Activated naive CD8-positive, alpha-beta T cell treated with anti-CD3 and anti-CD28 coated beads, Interleukin-2, amount 50 U/mL, for 16 hours (primary cell): ENCODE measurements at places on chromosomes 12 and 14.

GRCh38 chr14:88346048-88346639, 23.1 kb upstream of the KCNK10 start:
- no peak for DNase-seq

- no peak for DNase-seq
These were observed 30.5 kb downstream of the ALX1 start for GRCh38 chr12:85310456-85311076.

DNA sequence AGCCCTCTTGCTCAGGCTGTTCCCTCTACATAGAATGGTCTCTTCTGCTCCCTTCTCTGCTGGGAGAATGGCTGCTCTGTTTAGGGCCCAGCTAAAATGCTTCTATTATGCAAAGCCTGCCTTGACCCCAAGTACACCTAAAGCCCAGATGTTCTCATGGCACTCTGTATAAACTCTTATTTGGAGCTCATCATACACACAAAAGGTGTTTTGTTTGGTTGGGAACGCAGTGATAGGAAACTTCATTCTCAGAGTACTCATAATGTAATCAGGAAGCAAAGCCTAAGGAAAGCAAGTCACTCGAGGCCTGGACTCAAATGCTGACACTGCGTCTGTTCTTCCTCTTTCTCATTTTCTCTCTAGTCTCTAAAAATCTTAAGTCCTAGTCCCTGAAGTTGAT, 38.2 kb upstream of the SYCP3 start:
- no peak for DNase-seq

GRCh38 chr14:72892879-72893635, 844 bp downstream of the DPF3 start:
- DNase-seq: peak; percentile 5

GRCh38 chr12:57764662-57765002, 2.2 kb downstream of the CYP27B1 start:
- no peak for DNase-seq

DNA sequence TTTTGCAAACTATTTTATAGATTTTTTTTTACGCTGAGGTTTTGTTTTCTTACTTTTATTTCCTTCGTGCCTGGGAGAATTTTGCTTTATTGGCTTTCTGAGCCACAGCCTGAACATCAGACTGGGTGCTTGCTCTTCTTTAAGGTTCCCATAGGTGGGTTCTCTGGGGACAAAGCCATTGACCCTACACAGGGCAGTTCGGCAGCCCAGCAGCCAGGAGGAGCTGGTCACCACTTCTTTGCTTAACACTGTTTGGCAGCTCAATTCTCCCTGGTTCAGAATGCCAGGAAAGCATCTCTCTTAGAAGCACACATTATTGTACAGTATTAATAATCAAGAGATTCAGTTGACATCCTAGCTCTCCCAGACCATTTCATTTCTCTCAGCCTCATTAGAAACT, 140.8 kb upstream of the NEDD1 start:
- DNase-seq: no peak

GRCh38 chr14:34363733-34364134, 98.3 kb downstream of the SPTSSA start:
- no peak for DNase-seq

- no peak for DNase-seq
These were observed 3.5 kb upstream of the BDKRB1 start for GRCh38 chr14:96252323-96252998.

GRCh38 chr12:120287491-120287890, 4.2 kb downstream of the RNU4-2 start:
- DNase-seq: no peak

DNA sequence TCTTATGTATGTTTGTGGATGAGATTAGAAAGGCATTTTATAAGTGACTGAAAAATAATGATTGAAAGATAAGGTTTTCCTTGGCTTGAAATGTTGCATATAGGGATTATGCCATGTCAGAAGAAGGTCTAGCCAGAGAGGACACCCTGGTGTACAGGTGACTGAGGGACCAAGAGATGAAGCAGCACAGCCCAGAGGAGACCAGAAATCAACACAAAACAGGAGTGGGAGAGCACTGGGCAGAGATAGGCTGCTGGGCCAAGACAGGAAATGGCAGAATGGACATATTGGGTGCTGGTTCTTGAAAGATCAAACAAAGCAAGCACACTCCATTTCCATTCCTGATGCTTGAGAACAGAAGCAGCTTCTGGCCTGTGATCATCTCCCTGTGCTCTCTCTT, 24.4 kb upstream of the FRMD6 start:
- DNase-seq: no peak

GRCh38 chr12:104790296-104791125, 167.6 kb downstream of the SLC41A2 start:
- DNase-seq: no peak

DNA sequence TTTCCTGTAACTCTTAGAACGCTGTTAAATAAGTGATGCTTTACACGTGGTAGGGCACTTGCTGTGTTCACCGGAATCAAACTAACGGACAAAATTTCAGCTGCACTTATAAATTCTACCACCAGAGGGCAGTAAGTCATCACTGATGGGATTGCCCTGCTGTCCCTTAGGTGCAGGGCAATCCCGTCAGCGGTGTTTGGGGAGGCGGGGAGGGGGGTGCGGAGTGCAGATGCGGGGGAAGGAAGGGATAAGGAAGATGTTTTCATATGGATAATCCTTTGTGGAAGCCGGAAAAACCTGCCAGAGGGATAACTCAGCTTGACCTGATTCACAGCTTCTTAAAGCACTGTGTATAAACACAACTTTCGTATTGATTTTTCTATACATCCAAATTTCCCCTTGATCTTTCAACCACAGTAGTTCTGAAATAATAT, 21.7 kb upstream of the SLC10A1 start:
- peak; percentile 22 for DNase-seq

DNA sequence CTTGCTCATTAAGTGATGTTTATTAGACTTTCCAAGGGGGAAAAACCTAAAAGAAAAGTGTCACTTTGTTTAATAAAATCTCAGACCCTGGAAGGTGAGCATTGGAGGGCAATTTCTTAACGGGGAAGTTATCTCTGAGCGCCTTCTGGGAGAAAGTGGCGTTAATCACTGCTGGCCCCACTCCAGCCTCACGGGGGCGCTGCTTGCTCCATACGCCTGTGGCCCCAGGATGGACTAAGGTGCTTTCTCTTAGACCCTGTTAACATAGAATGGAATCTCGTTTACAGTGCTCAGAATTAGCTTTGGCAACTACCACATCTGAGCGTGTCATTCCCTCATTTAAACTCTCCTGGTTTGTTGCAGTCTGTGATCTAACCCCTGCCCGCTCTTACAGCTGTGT, 16.4 kb upstream of the PRIMA1 start:
- no peak for DNase-seq

- no peak for DNase-seq
These were observed 233.7 kb downstream of the MON2 start for GRCh38 chr12:62700091-62700880.

DNA sequence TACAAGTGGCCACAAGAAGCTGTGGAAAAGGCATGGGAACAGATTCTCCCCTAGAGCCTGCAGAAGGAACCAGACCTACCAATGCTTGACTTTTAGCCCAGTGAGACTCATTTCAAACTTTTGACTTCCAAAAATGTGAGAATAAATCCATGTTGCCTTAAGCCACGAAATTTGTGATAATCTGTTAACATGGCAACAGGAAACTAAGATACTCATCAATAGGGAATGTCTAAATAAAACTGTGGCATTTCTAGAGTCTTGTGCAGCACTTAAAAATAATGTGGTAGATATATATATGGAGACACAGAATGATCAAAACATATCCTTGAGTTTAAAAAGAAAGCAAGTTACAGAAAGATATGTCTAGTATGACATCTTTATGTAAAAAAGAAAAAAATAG, 12.0 kb downstream of the HECTD4 start:
- DNase-seq: no peak

DNA sequence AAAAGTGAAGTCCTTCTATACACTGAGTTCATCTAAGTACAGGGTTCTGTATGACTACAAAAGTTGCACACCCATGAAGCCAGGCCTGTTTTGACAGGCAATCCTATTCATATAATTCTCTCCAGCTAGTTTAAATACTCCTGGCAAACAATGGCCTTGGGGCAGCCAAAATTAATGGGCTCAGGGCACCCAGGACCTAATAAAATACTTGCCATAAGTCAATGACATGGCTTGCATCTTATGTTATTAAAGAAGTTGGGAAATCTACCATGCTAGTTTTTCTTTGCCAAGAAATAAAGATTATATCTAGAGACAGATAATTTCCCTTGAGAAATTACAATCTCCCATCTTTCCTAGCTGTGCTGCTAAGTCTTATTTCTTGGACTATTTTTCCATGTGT, 11.1 kb upstream of the TMTC1 start:
- DNase-seq: no peak
